ENCODE measurements at places on chromosomes 2 and 18.

DNA sequence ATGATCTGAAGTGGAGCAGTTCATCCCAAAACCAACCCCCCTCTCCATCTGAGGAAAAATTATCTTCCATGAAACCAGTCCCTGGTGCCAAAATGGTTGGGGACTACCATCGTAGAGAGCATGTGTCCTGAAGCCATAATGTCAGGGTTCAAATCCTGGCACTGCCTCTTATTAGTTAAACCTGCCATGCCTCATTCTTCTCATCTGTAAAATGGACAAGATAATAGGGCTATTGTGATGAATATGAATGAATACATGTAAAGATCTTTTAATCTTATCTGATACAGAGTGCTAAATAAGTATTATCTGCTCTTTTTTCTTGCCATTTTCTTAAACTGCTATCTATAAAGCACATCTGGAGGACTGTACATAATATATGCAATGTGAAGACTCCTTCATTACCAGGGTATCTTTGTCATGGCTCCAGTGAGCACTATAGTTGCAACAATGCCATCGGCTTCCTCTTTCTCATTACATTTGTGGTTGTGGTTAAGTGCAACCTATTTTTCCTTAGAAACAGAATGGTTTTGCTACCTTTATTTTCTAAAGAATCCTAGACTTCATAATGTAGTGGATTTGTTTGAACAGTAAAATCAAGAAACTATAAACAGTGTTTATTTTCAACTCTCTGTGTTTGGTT, 27.0 kb downstream of the MFSD6 start:
- DNase-seq = no peak

DNA sequence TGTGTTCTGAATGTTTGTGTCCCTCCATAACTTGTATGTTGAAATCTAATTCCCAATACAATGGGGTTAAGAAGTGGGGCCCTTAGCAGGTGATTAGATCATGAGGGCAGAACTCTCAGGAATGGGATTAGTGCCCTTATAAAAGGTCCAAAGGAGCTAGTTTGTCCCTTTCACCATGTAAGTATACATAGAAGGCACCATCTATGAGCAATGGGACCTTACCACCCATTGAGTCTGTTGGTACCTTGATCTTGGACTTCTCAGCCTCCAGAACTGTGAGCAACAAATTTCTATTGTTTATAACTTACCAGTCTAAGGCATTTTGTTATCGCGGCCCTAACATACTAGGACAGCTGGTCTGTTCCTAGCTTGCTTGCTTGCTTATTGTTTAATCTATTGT, 106.3 kb downstream of the MYCN start:
- DNase-seq = no peak

DNA sequence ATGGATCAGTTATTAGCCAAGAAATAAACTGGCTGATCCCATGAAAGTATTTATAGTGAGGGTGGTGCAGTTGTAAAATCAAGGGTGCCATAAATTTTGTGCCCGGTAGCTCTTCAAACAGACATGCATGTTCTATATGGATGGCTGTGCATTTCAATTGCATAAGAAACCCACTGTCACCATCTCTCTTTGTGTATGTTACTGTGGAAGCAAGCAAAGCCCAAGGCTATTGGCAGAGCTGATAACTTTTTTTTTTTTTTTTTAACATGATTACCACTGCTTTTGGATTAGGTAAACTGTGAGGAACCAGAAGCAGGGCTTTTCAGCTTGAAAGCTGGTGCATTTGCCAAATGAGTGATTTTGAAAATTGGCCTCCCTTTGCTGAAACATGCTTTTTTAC, 332.6 kb downstream of the SOX11 start:
- DNase-seq = no peak

GRCh38 chr2:78980152-78980465, 45.4 kb upstream of the REG3G start:
- no peak for DNase-seq

- peak; percentile 97 for DNase-seq
Observed at GRCh38 chr2:172084645-172085459, 455 bp upstream of the DLX1 start.

DNA sequence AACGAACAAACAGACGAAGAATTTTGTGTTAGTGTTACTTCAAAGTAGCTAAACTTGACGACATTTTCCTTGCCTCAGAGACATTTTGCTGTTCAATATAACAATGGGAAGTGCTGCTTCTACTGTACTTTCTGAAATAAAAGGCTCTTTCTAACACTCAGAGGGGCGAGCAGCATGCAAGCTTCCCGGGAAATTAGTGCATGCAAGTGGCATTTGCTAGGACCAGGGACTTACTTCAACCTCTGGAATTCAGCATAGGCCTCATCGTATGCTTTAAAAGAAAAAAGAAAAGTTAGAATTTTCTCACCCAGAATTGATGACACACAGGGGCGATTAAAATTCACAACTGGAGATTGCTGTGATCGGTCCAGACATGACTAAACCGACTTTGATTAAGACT, 62.5 kb upstream of the LPIN2 start:
- no peak for DNase-seq

- no peak for DNase-seq
Observed at GRCh38 chr18:58947136-58947732, 82.6 kb downstream of the ZNF532 start.

GRCh38 chr2:33104726-33105125, 158.0 kb downstream of the LTBP1 start:
- DNase-seq = peak; percentile 27

GRCh38 chr2:28098501-28099225, 208.1 kb downstream of the BABAM2 start:
- no peak for DNase-seq

DNA sequence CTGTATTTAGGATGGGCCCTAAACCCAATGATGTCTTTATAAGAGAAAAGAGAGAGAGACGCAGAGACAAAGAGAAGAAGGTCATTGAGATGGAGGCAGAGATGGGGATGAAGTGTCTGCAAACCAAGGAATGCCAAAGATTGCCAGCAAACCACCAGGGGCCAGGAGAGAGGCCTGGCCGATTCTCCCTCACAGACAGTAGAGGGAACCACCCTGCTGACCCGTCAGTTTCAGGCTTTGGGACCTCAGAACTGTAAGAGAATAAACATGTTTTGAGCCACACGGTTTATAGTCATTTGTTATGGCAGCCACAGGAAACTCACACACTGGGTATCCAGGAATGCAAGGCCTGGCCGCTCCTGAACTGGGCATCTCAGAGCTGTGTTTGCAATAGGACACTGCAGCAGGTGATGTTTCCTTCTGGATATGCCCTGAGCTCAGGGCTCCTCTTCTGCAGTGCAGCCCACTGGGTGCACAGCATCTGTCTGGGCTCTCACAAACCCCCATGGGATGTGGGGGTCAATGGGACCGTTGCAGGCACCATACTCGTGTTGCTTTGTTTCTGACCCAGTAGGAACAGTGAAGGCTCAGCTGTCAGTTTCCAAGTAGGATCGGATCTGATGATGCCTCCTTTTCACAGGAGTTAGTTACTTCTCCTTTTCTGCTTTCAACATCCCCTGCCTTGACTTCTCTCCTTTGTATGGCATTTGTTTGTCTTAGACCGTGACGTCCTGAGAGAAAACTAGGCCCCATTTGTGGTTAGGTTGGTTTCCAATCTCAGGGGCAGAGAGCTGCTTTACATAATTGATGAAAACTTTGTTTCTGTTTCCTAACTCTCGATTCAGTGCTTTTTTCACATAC, 20.8 kb downstream of the PTPN18 start:
- DNase-seq = no peak

DNA sequence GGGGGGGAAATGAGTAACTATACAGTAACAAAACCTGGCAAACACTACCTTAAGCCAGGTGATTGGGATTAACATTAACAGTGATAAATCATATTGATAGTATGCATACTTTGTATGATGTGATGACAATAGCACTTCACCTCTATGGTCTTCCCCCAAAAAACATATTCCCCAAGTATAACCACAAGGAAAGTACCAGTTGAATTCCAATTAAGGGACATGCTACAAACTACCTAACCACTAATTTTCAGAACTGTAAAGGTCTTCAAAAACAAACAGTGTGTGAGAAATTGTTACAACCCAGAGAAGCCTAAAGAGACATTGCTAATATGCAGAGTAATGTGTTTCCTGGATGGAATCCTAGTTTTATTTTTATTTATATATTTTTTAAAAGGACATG, 152.4 kb downstream of the ZRANB3 start:
- DNase-seq = no peak

DNA sequence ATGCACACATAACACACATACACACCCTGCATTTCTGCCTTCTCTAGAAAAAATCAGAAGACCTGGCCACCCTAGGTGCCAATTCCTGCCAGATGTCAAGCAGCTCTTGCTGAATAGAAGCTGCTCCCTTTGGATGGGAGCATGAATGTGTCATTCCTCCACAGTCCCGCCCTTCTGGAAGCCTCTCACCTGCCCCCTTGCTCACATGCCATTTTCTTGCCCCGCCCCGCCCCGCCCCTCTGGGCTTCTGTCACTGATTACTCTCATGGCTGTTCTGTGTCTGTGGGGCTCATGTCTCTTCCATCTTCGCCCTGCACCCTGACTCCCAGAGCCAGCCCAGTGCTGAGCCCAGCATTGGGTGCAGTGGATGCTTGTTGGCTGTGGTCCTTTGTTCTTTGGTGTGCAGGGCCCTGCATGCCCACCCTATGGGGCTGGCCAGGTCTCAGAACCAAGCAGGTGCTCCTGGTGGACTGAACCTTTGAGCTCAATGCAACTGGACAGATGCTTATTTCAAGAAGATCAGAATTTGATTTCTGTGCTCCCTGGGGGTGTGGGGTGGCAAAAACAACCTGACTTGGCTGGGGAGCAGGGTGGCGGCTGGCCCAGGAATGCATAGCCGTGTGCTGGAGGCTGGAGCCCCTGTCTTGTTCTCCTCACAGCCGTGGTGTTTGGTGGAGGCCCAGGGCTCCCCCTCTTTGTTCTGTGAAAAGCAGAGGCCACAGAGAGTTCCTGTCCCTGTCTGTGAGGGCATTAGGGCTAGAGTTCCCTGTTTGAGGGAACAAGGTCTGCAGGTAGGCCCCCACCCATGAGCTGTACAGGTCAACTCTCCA, 140.6 kb upstream of the GLI2 start:
- no peak for DNase-seq

DNA sequence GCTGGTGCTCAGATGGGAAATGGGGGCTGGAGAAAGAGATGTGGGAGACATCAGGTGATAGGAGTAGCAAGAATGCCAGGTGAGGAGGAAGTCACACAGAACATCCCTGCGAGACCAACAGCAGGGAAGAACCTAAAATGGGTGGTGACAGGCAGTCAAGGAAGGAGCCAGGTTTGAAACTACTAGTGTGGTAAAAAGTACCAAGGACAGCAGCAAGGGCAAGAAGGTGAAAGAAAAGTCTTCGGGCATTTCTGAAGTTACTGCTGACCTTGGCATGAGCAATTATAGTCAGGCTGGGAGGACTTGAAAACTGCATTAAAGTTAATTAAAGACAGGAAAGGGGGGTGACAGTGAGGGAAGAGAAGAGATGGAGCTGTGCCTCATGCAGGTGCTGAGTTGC, 410.4 kb downstream of the RAD51AP2 start:
- DNase-seq = no peak

- DNase-seq = no peak
Observed at GRCh38 chr18:11877497-11878135, 26.4 kb downstream of the CHMP1B start.

- no peak for DNase-seq
Observed at GRCh38 chr18:11572201-11572600, 37.2 kb upstream of the SLC35G4 start.

Data from EL (cell line).